Stimulated activated CD4-positive, alpha-beta T cell treated with anti-CD3 and anti-CD28 coated beads, Interleukin-12 subunit alpha, Interleukin-12 subunit beta, amount 100 ng/mL, for 48 hours (primary cell): ENCODE measurements at places on chromosomes 1 and 21.
A peak's percentile ranks its signal among the peaks of the same experiment; 100 is the strongest.

DNA sequence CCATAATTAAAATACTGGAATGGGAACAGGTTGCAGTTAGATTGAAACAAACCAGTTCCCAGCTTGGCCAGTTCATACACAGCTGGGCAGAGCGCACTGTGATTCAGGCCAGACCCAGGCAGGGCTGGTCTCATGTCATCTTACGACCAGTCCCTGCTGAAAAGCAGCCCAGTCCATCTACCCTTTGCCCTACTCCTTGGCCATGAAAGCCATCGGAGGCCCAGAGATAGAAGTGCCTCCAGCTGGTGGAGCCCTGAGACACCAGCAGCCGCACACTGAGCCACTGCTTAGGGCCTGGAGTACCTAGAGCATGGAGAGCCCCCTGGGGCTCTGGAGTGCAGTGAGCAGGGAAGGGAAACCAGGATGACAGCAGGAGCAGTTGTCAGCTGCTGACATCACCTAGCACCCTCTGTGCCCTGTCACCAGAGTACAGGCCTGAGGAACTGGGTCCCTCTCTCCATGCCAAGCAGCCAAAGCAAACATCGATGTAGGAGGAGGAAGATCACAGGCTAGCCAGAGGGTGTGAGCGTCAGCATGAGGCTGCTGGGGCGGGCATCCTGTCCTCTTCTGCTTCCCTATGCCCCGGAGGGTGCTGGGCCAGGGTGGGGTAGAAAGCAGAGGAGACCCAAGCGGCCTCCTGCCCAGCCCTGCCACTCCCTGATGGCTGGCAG is 34.2 kb upstream of the TMEM125 start:
- no peak for DNase-seq

DNA sequence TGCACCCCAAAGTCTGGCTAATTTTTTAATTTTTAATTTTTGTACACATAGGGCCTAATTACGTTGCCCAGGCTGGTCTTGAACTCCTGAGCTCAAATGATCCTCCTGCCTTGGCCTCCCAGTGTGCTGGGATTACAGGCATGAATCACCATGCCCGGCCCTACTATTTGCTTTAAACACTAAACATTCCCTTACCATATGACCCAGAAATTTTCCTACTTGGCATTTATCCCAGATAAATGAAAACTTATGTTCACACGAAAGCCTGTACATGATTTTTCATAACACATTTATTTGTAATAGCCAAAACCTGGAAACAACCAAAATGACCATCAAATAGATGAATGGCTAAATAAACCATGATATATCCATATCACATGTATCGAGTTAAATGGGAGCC is 35.8 kb downstream of the NDUFS5 start:
- no peak for DNase-seq

DNA sequence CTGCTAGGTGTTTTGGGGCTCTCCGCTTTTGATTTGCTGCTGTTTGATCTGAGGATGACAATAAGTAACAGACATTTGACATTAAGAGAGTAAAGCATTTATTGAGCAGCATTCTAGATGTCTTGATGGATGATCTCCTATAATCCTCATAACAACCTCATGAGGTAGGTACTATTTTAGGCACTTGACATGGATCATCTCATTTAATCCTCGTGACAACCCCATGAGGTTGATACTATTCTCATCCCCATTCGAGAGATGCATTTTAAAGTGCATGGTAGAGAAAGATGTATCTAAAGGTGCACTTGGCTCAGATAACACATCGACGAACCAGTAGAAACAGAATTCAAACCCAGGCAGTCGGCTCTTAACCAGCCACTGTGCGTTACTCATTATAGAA is 26.6 kb downstream of the TCEA3 start:
- DNase-seq, result no peak

DNA sequence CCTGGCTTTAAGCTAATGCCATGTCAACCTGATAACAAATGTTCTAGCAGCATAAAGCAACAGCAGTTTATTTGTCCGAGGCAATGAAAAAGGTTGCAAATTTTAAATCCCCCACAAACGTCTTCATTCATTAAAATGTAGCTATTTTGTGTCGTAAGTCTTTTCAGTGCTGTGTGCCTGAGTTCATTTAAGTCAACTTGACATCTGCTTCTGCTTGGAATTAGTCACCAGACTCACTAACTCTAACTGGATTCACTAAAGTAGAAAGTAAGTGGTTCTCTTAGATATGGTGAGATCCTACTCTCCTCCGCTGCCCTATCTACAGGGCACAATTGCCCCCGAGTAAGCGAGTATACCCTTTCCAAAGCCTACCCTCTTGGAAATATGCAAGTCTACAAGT is 118.4 kb upstream of the CHRM3 start:
- DNase-seq, result no peak

GRCh38 chr21:17674106-17674505 is 61.4 kb upstream of the BTG3 start:
- no peak for DNase-seq

DNA sequence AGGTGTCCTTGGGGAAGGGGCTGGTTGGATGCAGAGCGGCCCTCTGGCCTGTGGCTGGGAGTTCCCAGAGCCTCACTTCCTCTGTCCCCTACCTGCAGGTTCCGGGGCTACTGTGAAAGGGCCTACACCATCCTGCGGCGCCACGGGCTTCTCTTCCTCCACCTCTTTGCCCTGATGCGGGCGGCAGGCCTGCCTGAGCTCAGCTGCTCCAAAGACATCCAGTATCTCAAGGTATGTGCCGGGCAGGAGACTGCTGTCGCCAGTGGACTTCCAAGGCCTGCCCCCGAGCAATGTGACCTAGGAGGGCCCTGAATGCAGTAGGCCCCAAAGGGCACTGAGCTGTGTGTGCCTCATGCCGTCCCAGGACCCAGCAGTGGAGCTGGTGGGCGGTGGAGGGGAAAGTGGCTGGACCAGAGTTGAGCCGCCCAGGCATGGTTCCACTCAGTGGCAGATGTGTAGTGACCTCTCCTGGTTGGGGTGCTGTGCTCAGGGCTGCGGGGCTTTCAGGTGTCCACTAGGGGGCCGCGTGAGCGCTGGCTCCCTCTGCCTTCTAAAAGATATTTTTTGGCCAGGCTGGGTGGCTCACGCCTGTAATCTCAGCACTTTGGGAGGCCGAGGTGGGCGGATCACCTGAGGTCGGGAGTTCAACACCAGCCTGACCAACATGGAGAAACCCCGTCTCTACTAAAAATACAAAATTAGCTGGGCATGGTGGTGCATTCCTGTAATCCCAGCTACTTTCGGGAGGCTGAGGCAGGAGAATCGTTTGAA is 73.4 kb downstream of the PIK3CD start:
- peak; percentile 62 for DNase-seq

DNA sequence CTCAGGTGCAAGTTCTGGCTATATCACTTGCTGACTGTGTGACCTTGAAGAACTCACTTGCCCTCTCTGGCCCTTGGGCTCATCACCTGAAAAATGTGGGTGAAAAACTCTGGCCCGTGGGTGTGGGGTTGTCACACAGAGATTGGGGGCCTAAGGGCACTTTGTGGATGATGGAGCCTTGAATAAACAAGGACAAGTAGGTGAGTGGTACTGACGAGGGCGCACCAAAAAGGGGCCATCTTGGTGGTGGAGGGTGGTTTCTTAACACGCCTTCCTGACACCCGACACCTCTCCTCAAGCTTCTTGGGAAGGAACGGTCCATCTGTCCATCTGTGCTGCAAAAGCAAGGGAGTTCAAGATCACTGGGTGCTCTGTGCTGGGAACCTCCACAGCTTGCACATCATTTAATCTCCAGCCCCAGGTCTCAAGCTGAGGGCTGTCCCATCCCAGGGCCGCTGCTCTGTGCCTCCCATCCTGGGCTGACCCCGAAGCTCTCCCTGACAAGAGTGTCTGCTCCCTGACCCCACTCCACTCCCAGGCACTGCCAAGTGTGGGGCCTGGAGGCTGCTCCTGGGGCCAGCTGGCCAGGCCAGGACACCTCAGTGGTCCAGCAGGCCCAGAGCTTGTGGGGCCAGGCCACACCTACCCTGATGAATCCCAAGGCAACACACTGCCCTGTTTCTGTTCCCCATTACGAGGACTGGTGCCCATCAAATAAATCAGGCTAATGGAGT is 97.3 kb downstream of the GLIS1 start:
- DNase-seq, result no peak

DNA sequence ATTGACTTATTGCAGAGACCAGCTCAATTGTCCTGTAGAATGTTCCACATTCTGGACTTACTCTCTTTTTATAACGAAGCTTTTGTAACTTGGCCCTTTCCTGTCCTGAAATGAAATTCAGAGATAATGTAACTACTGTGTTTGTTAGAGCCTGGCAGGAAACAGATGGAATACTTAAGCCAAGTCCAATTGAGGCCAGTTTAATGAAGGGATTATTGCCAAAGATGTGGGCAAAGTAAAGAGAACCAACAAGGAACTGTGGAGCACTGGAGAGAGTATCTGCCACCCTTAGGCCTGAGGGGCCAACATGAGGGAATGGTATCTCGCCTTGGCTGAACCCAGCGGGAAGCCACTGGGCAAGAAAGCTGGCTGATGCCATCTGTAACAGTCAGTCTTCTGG is 32.9 kb downstream of the MFSD2A start:
- DNase-seq, result no peak

- DNase-seq, result no peak
Observed at GRCh38 chr21:34881421-34881820, 167.7 kb downstream of the RUNX1 start.

DNA sequence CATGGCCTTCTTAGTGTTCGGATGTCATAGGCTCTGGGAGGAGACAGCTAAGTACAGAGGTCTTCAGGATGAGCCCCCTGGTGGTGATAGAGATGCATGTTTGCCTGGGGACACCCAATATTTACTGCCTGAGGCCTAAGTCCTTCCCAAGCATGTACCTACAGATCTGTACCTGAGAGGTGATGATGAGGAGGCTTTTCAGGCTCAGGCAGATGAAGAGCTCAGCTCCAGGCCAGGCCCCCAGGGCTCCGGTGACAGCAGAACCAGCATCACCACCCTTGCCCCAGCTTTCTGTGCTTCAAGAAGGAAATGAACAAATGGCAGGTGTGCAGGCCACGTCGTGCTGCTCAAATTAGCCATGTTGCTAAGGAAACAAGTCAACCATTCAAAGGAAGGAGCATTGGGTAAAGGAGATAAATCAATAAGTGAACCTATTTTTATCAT is 21.1 kb downstream of the CACNA1E start:
- DNase-seq, result no peak

DNA sequence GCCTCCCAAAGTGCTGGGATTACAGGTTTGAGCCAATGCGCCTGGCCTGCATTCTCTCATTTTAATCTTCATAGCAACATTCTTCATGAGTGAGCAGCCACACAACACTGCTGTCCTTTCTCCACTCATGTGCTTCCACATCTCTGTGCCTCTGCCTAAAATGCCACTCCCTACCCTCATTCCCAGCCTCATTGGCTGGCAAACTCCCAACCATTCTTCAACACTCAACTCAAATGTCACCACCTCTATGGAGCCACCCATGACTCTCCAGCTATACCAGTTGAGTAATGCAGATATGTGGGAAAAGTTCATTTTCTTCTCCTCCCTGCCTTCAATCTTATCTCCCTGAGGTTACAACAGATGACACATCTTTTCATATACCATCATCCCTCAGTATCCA is 53.9 kb upstream of the ZC3H12A start:
- DNase-seq, result no peak

GRCh38 chr1:174795806-174796205 is 203.9 kb upstream of the CACYBP start:
- no peak for DNase-seq

DNA sequence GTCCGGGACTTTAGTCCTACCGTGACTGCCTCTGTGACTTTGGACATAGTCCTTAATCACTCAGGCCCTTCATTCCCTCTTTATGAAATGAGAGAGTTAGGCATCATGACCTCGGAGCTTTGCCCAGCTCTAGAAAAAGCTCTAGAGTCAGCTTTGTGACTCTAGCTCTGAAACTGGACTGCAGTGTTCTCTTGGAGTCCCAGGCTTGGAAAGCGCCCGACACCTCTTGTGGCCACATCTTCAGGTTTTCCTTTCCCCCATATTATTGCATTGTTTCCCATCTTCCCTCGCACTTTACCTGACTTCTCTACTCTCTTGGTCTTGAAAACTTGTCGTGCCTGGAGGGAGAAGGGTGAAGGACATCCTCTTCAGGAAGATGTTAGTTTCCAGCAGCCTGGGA is 12.5 kb upstream of the AMIGO1 start:
- no peak for DNase-seq

- DNase-seq, result no peak
Observed at GRCh38 chr21:28207436-28208173, 785.1 kb downstream of the LTN1 start.

GRCh38 chr1:205766038-205766437 is 9.2 kb downstream of the RAB29 start:
- no peak for DNase-seq

- no peak for DNase-seq
Observed at GRCh38 chr1:44068442-44068921, 37.2 kb upstream of the SLC6A9 start.

DNA sequence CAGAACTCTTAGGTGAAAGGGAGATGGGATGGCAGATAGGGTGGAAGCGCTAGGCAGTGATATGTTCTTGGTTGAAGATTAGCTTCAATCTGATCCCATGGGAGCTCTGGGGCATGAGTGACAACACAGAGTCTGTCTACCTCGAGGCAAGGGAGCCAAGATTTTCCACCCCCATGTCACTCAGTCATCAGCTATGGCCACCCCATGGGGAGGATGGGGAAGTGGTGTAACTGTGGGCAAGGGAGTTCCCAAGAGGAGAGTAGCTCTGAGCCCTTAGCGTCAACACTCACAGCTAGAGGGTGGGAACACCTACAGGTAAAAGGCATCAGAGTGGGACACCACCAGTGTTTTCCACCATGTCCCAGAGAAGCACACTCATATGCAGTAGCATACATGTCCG is 30.3 kb upstream of the C1QA start:
- DNase-seq, result no peak

DNA sequence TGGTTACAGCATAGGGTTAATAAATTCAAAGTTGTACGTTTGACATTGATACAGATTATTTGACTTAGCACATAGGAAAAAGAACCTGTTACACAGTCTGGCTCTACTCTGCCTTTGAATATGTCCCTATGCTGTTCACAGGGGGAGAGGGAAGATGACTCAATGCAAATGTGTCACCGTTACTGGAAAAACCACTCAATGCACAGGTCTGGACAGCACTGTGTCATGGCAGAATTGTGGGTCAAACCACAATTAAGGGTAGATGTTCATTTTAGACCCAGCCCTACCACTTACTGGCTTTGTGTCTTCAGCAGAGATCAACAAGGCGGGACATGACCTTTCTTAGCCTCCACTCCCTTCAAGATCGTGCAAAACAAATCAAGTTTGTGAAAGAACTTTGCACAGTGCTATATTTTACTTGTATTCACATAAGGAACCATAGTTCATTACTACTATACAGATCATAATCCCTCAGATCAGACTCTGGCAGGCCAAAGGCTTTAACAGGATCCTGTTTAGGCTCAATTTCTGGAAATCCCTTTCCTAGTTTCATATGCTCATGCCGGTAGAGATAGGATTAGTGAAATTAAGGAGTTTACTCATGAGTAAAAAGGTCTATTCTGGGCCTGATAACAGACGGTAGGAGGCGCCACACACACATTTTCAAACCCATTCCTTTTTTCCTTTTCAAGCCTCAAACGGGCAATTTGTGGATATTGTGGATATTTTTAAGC is 22.1 kb downstream of the EIF2D start:
- DNase-seq, result peak; percentile 45

- no peak for DNase-seq
Observed at GRCh38 chr21:41802684-41803083, 35.8 kb upstream of the RIPK4 start.

GRCh38 chr1:41397020-41397419 is 35.8 kb downstream of the FOXO6 start:
- no peak for DNase-seq
